ENCODE measurements at places on chromosomes 16 and 17.
A peak's percentile ranks its signal among the peaks of the same experiment; 100 is the strongest.

GRCh38 chr17:3636908-3637373 is 381 bp downstream of the CTNS start:
- DNase-seq = no peak

GRCh38 chr16:48608452-48608851 is 1.5 kb downstream of the N4BP1 start:
- no peak for DNase-seq

- no peak for DNase-seq
Observed at GRCh38 chr17:49527927-49528651, 33.0 kb downstream of the NGFR start.

- DNase-seq = peak; percentile 92
Observed at GRCh38 chr17:75896415-75897159, at the start of gene TRIM65. TSS of gene TRIM65 (minus strand) at chr17:75896951. CDS start at chr17:75896937, 14 bp downstream.

- no peak for DNase-seq
Observed at GRCh38 chr16:67528870-67529581, 397 bp downstream of the RIPOR1 start.

DNA sequence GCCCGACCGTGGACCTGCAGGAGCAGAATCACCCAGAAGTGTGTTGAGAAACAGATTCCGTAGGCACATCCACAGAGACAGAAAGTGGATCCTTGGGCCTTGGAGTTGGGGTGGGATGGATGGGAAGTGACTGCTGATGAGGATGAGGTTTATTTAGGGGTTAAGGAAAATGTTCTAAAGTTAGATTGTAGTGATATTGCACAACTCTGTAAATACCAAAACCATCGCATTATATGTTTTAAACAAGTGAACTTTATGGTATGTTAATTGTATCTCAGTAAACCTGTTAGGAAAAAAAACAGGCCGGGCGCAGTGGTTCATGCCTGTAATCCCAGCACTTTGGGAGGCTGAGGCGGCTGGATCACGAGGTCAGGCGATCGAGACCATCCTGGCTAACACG is 3.6 kb downstream of the ENDOV start:
- no peak for DNase-seq

- DNase-seq = no peak
Observed at GRCh38 chr16:84930298-84931106, 80.8 kb downstream of the ZDHHC7 start.

- no peak for DNase-seq
Observed at GRCh38 chr17:45687594-45687993, 96.5 kb upstream of the CRHR1 start.

- peak; percentile 59 for DNase-seq
Observed at GRCh38 chr16:70705056-70705455, 19.2 kb upstream of the MTSS2 start.

DNA sequence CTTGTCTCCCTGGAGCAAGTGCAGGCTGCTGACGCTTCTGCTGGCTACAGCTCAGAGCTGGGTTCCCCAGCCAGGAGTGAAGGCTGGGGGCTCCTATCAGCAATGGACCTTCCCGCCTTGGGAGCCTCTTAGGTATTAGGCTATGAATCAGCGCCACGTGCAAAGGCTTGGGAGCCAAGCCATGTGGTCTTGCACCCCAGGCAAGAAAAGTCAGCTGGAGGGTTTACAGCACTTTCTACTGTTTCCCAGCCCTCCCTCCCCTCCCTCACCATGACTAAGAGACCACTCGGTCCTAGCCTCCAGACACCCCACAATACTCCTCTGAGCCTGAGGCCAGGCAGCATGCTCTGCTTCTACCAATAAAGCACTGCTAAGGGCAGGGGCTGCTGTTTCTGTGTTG is 12.3 kb downstream of the EPX start:
- DNase-seq = no peak

- DNase-seq = no peak
Observed at GRCh38 chr16:55331648-55332185, 7.7 kb downstream of the IRX6 start.

DNA sequence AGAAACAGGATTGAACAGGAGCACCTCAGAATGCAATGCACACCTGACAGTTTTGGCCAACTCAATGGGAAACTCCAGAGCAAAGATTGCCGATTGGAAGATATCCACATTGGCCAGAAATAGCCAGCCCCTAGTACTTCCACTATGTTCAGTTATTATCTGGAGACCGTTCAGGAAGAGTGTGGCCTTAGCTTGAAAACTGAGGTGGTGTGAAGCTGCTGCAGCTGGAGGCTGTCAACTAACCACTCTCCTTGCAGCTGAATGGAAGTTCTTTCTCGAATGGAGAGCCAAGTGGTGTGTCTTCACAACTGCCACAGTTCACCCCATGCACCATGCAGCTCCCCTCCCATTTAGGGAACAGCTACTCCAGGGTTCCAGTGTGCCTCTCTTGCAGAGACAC is 61.9 kb upstream of the DHX40 start:
- no peak for DNase-seq

DNA sequence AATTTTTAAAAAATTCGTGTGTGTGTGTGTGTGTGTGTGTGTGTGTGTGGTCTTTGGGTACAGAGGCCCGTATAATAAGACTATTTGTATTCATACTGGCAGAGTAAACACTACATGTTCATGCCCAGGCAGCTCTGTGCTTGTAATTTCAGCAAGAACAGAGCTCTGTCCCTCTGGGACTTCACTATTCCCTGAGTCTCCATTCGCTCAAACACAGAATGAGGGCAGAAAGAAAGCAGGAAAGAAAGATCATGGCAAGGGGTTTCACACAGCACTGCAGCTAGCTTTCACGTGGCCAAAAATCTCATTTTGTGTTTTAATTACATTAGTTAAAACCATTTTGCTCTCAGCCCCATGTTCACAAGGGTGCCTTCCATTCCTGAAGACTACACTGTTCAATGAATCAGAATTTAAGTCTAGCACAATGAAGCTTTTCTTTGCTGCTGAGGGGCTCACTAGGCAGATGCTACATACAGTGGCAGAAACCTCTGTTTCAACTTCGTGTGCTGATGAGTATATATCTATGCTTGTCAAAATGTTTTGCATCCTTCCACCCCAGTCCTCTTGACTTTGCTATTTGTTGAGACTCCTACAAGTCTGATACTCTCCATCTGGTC is 198.4 kb upstream of the C17orf78 start:
- no peak for DNase-seq

- DNase-seq = no peak
Observed at GRCh38 chr17:13337864-13338371, 263.8 kb downstream of the HS3ST3A1 start.

GRCh38 chr16:17278988-17279387 is 191.8 kb downstream of the XYLT1 start:
- no peak for DNase-seq

GRCh38 chr16:85231959-85232358 is 119.7 kb upstream of the CIBAR2 start:
- no peak for DNase-seq

DNA sequence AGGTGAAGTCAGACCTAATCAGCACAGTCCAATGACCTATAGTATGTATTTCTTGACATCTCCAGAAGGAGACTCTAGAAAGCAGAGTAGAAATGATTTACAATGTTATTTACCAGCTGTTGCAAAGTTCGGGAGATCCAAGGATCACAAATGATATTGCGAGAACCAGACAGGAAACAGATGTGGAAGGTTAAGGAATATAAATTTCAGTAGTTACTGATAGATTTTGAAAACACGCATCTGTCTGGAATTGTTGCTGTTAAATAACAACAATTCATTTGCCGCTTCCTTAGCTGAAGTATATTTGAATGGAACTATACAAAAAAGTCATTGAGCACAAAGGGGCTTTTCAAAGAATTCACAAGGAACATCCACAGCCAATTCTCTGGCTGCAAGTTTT is 72.0 kb downstream of the STXBP4 start:
- DNase-seq = no peak

GRCh38 chr17:74156878-74157277 is 46.6 kb upstream of the RPL38 start:
- DNase-seq = no peak

DNA sequence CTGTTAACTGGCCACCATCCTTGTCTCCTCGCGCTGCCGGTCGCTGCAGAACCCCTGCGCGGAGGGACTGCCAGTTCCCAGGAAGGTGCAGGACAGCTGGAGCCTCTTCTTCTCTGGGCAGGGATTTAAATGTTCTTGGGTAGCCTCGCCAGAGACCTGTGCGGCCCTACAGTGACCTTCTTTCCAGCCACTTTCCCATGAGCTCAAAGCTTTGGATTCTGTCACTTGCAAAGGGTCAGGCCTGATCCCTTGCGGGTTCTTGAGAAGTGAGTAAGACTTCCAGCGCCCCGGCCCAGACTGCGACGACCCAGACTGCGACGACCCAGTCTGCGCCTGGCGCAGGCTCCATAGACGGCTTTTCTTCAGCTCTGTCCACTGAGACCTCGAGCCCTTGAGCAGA is 1.4 kb upstream of the SLFN5 start:
- no peak for DNase-seq

GRCh38 chr17:2241823-2242222 is 61.8 kb downstream of the SMG6 start:
- DNase-seq = no peak

GRCh38 chr16:13503960-13504635 is 415.9 kb upstream of the ERCC4 start:
- DNase-seq = no peak

DNA sequence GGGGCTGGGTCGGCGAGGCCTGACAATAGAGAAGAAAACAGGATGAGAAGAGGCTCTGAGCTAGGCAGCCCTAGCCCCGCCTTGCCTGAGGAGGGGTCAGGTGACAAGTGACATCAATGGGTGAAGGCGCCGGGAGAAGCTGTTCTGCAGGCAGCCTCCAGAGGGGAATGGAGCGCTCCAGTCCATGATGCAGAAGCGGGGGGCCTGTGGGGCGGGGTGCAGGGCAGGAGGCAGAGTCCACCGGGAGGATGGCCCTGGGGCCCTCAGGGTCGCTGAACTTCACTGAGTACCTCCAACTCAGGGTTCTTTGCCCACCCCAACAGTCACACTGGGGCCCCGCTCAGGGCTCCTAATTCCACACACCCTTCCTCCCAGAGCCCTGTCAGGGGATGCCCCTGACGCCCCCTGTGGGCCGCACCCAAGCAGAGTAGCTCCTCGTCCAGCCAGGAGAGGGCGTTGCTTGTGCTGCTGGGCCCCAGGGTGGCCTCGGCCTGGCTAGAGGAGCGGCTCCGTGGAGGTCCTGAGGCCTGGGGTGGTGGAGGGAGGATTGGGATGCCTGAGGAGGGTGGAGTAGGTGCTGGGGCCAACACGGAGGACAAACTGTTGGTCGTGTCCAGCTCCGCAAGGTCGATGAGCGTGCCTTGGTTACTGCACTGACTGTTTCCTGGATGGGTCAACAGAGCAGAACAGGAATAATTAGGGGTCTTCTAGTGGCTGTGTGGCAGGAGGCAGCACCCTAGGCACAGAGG is 20.8 kb downstream of the GGA3 start:
- peak; percentile 72 for DNase-seq

- DNase-seq = no peak
Observed at GRCh38 chr17:33864758-33865229, 390.3 kb upstream of the CCL2 start.

GRCh38 chr16:61763013-61763412 is 273.2 kb downstream of the CDH8 start:
- no peak for DNase-seq
